LNCaP clone FGC (cell line): ENCODE measurements at places on chromosomes 4 and X.

- DNase-seq, result peak; percentile 28
These were observed 54.2 kb downstream of the SCD5 start for GRCh38 chr4:82744284-82744968.

GRCh38 chr4:185341841-185342240 lies 53.9 kb downstream of the LRP2BP start:
- DNase-seq, result no peak

DNA sequence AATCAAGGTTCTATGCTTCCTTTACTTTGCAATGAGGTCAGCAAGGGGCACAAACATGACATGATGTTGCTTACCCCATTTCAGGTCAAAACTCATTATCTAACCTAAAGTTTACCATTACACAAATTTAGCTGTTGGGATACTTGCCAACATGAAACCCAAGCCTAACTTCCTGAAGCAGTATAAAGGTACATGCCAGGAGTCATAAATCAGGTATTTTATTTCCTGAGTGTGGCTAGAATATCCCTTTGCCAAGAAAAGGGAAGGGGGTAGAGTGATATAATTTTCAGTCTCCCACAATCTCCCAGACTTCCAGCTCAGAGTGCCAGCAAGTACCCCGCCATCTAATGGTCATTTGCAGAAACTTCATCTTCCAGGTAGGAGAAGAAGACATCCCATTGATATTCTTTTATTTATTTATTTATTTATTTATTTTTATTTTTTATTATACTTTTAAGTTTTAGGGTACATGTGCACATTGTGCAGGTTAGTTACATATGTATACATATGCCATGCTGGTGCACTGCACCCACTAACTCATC lies 136.6 kb downstream of the NEXMIF start:
- no peak for DNase-seq

DNA sequence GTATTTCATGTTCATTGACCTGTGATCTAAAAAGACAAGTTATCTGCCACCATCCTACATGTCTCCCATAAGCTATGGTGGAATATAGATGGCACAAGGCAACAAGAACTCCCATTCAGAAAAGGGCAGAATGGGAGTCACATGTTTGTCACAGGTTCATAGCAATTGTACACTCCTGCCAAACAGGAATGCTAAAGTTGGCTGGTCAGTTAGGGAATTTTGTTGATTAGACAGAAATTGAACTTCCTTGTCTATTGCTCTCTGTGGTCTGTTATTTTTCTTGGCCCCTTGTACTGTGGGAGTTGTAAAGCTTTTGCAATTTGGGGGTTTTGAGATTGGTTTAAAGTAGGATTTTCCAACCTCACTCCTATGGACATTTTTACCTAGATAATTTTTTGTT lies 101.7 kb upstream of the SOD3 start:
- DNase-seq, result no peak

DNA sequence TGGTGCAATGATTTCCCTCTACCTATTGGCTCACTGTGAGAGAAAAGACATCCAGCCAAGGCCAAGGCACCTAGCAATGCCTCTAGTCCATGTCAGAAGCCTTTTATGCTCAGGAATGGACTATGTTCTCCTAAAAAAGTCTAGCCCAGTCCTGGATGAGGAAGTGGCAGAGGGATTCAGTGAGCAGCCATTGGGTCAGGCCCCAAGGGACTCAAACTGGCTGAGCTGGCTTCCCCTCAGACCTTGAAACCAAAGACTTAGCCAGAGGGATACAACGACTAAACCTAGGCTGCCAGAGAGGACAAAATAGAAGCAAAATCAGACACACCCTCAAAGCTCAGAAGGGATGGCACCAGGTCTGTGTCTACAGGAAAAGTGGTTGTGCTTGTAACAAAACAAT lies 49.1 kb downstream of the ARHGEF9 start:
- no peak for DNase-seq
